ENCODE measurements at places on chromosomes 2 and 18.

GRCh38 chr18:76846217-76846616 is 23.9 kb downstream of the ZNF236 start:
- no peak for DNase-seq

GRCh38 chr2:177313162-177313781 is 48.7 kb upstream of the NFE2L2 start:
- no peak for DNase-seq

DNA sequence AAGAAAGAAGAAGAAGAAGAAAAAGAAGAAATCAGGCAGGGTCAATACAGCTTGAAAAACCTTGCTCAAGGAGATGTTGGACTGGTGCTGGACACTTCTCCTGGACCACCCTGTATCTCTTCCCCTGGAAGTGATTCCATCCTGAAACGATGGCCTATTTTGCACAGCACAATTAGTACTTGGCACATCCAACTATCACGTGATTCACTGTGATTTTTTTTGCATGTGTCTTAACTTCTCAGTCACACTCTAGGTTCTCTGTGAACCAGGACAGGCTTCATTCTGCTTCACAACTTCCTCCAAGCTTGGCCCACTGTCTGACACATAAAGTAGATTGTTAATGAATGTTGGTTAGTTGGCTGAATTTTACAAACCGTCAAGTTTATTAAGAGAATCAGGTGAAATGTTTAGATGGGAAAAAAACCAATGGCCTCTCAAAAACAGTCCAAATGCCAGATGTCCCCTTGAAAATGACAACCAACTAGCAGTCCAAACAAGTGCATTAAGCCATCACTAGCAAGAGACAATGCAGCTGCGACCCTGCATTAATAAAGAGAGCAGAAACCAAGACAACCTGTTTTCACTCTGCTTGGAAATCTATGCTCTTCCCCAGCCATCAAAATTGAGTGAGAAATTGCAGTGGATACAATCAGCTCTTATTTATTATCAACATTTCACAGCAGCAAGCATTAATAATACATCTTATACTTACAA is 300.0 kb upstream of the CHAC2 start:
- DNase-seq, result no peak

DNA sequence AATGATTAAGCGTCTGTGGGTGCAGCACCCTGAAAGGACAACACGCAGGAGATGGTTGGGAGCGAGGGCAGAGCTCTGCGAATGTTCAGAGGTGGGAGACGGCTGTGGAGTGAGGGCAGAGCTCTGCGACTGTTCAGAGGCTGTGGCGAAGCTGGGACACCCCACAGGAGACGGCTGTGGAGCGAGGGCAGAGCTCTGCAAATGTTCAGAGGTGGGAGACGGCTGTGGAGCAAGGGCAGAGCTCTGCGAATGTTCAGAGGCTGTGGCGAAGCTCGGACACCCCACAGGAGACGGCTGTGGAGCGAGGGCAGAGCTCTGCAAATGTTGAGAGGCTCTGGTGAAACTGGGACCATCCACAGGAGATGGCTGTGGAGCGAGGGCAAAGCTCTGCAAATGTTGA is 40.0 kb upstream of the SNTG2 start:
- no peak for DNase-seq

DNA sequence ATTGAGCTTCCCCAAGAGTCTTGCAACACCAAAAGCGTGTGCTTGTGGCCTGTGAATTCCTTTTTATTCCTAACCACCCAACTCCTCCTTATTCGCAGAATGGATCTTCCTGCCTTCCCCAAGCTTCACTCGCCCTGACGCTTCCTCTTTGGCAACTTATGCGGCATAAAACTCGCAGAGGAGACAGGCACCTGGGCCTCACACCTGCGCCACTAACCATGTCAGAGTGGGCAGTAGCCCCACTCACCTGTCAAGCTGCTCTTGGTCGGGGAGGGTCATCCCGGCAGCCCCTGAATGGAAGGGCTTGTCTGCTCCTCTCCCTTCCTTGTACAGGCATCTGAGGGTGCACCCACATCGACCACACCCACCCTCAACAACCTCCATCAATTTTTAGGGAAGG is 106.9 kb upstream of the GPC1 start:
- DNase-seq, result no peak

DNA sequence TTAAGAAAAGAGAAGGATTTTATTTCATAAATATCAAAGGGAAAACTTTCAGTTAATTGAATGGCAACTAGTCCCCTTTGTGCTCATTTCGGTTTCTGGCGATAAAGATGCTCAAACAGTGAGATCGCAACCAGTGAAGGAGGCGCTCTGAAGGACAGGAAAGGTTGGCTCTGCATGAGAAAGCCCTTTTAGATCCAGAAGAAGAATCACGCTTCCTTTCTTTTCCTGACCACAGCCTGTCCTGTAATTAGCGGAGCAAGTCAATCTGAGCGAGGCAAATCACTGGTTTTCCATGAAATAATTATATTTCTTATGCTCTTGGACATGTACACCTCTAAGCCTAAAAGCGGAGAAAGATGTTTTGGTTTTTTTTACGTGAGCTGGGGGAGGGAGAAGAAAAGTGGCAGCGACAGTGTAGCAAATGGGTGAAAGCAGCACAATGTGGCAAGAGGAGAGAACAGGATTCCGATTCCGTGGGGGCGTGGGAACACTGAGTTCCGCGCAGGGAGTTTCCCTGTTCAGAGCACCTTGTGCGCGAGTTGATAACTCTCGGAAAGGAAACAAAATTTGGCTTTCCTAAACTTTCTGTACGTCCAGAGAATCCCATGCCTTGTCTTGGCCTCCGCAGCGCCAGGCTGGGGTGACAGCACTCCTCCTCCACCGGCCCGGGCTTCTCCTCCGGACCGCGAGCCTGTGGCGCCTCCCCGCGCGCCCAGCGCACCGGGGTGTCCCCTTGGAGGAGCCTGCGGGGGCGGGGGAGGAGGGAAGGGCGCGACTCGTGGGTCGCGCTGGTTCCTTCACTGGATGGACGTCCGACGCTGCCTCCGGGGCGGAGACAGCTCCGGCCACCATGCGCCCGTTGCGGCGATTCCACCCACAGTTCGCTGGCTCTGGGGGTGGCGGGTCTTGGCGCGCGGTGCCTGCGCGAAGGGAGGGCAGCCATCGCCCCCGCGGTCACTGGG is 620 bp upstream of the SLC9A2 start:
- no peak for DNase-seq

DNA sequence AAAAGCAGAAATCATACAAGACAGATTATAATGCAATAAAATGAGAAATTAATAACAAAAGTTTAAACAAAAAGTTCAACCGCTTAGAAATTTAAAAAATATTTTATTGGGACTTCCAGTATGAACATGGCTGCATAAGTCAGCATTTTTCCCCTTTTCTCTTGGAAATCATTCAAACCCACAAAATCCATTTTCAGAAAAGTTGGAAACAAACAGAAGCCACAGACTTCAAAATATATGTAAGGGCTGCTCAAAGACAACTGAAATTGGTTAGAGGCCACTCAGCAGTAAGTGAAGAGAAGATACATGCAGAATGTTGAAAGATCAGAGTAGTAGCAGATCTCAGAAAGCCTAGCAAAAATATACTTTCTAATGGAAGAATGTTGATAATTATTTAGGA is 194.0 kb downstream of the DYSF start:
- DNase-seq, result no peak

DNA sequence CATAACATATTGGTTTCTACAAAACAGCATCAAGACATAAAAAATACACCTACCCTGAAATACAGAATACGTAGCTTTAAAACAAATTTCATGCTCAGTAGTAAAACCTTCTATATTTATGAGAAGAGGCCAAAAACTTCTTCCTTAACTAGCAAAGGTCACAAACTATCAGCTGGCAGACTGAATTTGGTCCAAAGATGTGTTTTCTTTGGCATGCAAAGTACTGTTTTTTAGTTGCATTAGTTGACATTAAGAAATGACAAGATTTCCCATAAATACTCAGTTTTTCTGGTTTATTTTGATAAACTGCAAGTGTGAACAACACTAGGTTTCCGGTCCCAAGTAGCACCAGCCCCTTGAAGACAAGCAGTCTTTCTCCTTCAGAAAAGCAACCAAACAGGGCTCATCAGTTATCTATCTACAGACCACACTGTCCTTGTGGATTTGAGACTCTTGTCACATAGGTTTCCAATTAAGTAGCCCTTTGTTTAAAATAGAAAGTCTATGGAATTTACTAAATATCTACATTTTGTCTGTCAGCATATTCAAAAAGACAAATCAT is 35.6 kb downstream of the SLC25A12 start:
- no peak for DNase-seq

- DNase-seq, result no peak
Measured at GRCh38 chr2:181143790-181144300, 163.4 kb downstream of the UBE2E3 start.

GRCh38 chr18:78542204-78542603 is 437.4 kb upstream of the SALL3 start:
- DNase-seq, result no peak

DNA sequence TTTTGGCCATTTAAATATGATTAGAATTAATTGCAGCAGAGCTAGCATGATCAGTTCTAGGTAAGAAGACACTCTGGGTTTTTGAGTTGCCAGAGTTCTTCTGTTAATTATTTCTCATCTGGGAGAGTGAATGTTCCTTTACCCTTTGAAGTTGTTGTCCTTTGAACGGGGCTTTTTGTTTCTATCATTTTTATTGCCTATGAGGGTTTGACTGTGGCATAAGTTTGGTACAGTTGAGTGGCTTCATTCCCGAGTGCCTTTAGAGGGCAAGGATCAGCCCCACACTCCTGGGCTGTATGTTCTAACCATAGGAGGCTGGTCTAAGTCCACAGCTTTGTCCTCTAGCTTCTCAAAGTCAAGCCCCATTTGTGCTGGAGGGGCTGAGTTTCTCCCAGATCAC is 804.3 kb downstream of the KCNJ3 start:
- no peak for DNase-seq

DNA sequence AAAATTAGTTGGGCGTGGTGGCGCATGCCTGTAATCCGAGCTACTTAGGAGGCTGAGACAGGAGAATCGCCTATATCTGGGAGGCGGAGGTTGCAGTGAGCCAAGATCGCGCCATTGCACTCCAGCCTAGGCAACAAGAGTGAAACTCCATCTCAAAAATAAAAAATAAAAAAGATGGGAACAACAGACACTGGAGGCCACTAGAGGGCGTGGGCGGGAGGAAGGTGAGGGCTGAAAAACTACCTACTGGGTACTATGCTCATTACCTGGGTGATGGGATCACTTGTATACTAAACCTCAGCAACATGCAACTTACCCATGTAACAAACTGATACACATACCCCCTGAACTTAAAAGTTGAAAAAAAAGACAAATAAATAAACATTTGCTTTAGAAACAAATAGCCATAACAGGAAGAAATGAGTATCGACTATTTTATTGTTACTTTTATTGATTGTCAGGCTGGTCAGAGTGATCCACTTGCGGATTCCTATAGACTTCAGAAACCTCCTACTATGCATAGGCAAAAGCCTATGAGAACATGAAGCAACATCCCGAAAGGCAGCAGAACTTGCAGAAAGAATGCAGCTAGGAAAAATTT is 61.0 kb downstream of the TMEM163 start:
- no peak for DNase-seq

DNA sequence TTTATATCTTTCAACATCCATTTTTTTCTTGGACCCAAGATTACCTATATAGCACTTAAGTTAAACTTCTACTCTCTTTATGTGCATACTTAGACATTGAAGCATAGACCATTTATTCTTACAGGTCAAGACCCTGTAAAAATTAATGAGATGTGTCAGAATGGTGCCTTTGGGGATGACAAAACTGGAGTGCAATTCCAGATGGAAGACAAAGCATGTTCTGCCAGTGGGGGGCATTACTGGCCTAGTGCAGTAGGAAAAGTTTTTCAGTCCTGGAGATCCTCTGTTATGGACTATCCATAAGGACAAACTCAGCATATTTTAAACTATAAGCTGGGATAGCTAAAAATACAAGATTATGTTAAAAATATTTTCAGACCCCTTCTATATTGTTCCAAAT is 57.8 kb upstream of the MMADHC start:
- DNase-seq, result no peak

DNA sequence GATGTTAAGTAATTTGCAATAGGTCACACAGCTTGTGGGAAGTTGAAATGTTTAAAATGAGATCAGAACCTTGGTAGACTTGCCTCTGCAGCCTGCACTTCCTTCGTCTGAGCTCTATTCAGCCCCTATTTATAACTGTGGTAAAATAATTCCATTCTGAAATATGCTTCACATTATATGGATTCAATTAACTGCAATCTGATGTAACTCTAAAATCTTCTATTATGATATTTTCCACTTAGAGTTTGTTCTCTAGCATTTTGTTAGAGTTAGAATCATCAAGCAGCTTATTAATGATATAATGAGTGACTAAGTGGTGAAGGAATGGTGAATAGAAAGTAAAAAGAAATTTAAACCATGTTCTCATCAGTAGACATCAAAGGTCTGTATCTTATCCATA is 139.6 kb upstream of the ARHGAP28 start:
- no peak for DNase-seq

DNA sequence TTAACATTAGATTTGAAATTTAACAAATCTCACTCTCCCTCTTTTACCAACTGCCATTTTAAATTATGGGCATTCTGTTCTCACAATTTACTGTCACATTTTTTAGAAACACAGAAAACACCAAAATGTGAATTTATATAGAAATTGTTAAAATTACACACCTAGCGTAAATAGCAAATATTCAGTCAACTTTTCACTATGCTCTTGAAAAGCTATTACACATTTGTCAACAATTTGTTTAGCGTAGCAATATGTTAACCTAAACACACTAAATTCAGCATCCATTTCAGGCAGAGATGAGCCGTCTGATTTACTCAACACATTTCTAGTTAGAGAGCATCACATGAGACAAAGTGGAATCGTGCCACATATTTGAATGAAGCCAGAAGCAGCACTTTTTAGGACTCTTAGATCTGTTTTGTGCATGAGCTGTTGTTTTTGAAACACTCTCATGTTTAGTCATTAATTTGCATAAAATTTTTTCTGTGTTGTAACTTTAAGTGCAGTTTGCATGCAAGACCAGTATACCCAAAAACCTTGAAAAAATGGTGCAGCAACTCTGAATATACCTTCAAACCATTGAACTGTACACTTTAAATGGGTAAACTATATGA is 8.2 kb downstream of the TTC32 start:
- no peak for DNase-seq

DNA sequence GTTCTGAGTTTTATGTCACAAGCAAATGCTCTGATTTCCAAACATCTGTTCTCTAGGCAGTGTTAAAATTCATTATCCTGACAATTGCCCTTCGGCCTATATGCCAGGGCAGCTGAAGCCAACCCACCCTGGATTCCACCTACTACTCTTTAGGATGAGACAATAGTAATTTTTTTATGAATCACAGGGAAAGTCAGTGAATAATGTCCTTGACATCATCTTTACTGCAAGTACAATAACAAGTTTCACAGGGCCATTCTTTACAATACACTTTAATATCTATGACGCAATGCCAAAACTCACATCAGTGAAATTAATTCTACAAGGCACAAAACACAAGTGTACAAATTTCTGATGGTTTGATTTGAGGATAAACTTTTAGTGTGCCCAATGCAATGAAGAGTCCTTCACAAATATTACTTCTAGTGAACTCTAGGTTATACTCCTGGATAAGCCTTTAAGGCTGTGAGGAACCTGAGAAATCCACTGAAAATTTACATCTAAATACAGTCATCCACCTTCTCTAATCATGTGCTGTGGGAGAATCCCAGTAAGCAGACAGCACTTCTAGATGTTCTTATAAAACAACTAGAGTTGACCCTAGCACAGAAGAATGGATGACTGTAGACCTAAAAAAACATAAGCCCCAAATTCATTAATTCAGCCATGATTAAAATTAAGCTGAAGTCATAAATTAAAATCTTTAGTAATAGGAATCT is 77.3 kb upstream of the CTLA4 start:
- no peak for DNase-seq

All from CD4-positive, alpha-beta T cell (primary cell).